ENCODE measurements at places on chromosomes 6 and 20.

- no peak for DNase-seq
These were observed 585.3 kb upstream of the ARID1B start for GRCh38 chr6:156191895-156192294.

GRCh38 chr6:52317841-52318581, 33.5 kb upstream of the MCM3 start:
- no peak for DNase-seq

DNA sequence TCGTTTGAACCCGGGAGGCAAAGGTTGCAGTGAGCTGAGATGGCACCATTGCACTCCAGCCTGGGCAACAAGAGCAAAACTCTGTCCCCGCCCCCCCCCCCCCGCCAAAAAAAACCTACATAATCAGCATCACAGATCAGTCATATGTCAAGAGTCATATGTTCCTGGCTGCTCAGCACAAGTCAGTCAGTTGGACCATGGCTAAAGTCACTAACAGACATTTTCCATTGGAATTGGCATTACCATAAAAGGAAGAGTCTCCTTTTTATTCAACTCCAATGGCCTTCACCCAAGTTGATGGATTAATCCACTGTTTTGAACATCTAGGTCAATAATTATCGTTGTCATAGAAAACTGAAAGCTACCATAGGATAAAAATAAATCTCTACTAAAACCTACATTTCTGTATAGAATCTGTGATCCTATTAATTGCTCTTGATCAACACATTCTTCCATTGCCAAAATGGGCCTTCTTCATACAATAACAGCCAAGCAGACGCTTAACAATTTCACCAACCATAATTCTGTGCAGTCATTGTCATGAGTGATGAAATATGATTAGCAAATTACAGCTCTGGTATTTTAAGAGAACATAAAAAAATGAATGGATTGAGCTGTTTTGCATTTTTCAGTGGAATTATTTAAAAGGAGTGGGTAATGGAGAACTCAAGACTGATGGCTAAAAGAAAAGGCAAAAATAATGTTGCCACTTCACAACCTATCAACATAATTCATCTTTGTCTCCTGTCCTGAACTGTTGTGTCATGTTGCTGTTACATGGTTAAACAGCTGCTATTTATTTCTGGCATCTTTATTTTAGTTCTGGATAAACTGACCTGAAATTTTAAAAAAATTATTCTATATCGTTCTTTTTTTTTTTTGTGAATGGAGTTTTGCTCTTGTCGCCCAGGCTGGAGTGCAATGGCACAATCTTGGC, 555.5 kb upstream of the JARID2 start:
- no peak for DNase-seq

DNA sequence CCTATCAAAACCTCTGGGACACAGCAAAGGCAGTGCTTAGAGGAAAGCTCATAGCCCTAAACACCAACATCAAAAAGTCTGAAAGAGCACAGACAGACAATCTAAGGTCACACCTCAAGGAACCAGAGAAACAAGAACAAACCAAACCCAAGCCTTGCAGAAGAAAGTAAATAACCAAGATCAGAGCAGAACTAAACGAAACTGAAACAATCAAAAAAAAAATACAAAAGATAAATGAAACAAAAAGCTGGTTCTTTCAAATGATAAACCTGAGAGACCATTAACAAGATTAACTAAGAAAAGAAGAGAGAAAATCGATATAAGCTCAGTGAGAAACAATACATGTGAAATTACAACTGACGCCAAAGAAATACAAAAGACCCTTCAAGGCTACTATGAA, 34.8 kb upstream of the RUNX2 start:
- DNase-seq: no peak

GRCh38 chr20:4937407-4938319, 63.6 kb downstream of the SLC23A2 start:
- no peak for DNase-seq

DNA sequence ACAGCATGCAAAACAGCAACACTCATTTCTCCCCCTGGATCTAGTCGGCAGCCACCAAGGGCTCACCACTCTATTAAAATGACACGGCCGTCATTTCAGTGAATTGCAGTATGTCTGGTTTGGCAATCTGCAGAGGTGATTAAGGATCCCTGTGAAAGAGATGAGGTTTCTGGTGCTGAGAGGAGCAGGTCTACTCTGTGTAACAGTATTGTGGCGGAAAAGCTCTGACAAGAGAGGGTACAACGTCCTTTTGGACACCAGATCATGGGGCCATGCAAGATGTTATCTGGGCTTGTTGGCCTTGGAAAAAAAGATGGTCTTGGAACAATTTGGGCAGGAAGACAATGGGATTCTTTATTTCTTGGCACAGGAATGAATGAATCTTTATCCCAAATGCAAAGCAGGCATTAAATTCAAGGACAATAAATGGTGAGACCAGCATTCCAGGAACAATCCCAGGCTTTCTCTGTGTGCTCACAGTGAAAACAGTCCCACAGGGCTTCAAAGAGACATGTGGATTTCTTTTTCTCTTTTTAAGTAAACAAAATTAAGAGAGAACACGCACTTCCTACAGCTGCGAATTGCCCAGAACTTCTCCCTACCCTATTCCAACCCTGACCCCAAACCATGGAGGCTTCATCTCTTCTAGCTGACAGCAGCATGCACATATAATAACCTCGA, 33.7 kb upstream of the ADGRF1 start:
- DNase-seq: no peak

DNA sequence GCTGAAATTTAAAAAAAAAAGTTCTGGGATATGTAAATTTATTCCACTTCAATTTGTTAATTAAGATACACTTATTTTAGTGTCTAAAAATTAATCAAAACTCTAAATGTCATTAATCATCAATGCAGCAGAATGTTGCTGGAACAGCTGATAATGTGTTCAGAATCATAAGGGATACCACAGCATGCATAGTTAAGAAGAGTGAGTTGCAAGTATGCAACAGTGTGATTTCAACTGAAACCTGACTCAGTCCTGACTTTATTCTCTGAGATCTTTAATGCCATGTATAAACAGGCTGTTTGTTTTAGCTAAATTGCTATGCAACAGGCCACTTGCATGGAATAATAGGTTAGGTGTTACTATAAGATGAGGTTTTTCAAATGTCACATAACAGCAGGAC, 1.4 kb downstream of the GRIK2 start:
- no peak for DNase-seq

- DNase-seq: no peak
These were observed 123.5 kb upstream of the CST7 start for GRCh38 chr20:24825591-24825990.

- DNase-seq: no peak
These were observed 47.0 kb downstream of the TCP11 start for GRCh38 chr6:35094183-35094582.

- no peak for DNase-seq
These were observed 1.3 kb downstream of the CD24 start for GRCh38 chr6:106973018-106973835.

DNA sequence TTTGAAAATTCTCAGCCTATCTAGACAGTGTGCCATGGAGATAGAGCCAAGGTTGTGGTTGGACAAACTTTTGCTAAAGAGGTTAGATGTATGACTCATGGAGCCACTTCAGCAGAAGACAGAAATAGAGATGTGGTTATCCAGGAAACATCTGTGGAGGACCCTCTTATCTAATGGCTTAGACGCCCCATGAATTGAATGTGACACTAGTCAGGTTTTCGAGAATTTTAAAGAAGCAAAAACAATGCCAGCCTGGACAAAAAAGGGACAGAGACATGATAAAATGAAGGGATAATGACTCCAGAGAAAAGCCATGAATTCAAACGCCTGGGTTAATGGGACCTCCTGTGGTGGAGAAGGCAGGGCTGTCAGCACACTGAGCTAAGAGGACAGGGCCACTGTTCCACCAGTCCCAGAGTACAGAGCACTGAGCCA, 280.5 kb downstream of the CLVS2 start:
- no peak for DNase-seq

- DNase-seq: no peak
These were observed 538.7 kb upstream of the ID4 start for GRCh38 chr6:19298421-19298820.

GRCh38 chr6:134698228-134698627, 251.7 kb downstream of the ALDH8A1 start:
- DNase-seq: no peak

- DNase-seq: peak; percentile 35
These were observed 5.1 kb downstream of the DIDO1 start for GRCh38 chr20:62921119-62921687.

GRCh38 chr6:14280006-14280510, 162.5 kb downstream of the CD83 start:
- no peak for DNase-seq

DNA sequence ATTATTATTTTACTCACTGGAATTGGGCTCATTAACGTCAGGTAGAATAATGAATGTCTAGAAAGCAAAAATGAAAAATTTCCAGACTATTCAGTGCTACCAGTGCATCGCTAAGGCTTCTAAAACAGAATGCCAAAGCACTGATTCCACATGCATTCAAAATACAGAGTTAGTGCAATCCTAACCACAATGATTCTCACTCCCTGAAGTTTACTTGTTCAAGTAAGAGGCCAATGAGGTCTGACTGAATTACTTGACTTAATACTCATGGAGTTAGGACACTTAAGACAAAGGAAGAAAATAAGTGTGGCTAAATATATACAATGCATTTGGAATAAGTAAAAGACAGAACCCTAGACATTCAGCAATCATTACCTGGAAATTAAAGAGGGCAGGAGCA, 220.5 kb downstream of the PKHD1 start:
- DNase-seq: no peak

DNA sequence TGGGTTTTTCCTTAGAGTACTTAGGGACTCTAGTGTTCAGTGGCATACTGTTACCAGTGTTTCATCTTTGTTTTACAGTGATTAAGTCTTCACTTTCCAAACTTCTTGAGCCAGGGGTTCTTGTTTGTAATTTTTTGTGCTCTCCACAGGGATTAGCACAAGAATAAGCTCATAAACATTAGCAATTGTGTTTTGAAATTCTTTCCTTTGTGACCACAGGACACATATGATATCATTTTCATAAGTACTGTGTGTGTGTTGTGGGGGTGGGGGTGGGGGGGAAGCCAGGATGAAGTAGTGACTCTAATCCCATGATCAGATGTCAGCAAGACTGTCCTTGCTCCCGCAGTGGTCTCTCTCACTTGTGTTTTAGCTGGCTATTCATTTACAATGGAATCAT, 101.5 kb upstream of the SCP2D1 start:
- DNase-seq: no peak

GRCh38 chr6:24899997-24900325, 35.8 kb downstream of the RIPOR2 start:
- DNase-seq: no peak

- peak; percentile 61 for DNase-seq
These were observed 16.1 kb downstream of the BPIFB1 start for GRCh38 chr20:33299111-33299603.

GRCh38 chr6:130282234-130282995, 59.7 kb upstream of the SAMD3 start:
- DNase-seq: no peak

- DNase-seq: no peak
These were observed 17.2 kb downstream of the ZBTB2 start for GRCh38 chr6:151374036-151374683.

Data from activated CD8-positive, alpha-beta memory T cell treated with anti-CD3 and anti-CD28 coated beads for 1 hour (primary cell).